Osteocyte (in vitro differentiated cells): ENCODE measurements at places on chromosomes 7 and 10.
A peak's percentile ranks its signal among the peaks of the same experiment; 100 is the strongest.

GRCh38 chr7:155458878-155459699, 1.2 kb downstream of the EN2 start:
- peak overlapping the region; percentile 38 for H3K27ac ChIP-seq
- H3K27me3 ChIP-seq, result peaks cover 44% of the 10 kb centered on the region
- DNase-seq, result no peak
- peaks cover 19% of the 10 kb centered on the region for H3K4me1 ChIP-seq
- peak overlapping the region; percentile 79 for H3K4me3 ChIP-seq
- peaks cover 2% of the 10 kb centered on the region for H3K36me3 ChIP-seq

DNA sequence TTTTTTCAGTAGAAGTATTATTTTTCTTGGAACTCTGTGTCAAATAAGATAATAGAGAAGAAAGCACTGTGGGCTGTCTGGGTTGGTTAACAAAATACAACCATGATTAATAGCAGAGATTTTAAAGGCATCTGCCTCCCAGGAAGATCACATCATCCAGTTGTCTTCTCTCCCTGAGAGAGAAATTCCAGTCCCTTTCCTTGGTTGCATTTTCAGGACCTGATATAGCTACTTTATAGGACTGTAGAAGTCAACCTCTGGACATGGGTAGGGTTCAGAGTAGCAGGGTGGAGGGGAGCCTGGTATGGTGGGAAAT, 309.9 kb upstream of the IGFBP3 start:
- no peak overlapping the region for H3K4me3 ChIP-seq
- H3K36me3 ChIP-seq, result no peaks in the 10 kb centered on the region
- H3K27me3 ChIP-seq, result no peaks in the 10 kb centered on the region
- no peak for DNase-seq

GRCh38 chr10:125146791-125147579, 13.4 kb downstream of the CTBP2 start:
- peaks cover 4% of the 10 kb centered on the region for H3K36me3 ChIP-seq
- no peak for DNase-seq
- peak overlapping the region; percentile 79 for H3K27ac ChIP-seq
- peaks cover 74% of the 10 kb centered on the region for H3K4me1 ChIP-seq

- H3K36me3 ChIP-seq, result peaks cover 4% of the 10 kb centered on the region
- no peak overlapping the region for H3K27ac ChIP-seq
- H3K4me3 ChIP-seq, result no peak overlapping the region
Observed at GRCh38 chr7:38438970-38439369, 165.5 kb upstream of the TARP start.

DNA sequence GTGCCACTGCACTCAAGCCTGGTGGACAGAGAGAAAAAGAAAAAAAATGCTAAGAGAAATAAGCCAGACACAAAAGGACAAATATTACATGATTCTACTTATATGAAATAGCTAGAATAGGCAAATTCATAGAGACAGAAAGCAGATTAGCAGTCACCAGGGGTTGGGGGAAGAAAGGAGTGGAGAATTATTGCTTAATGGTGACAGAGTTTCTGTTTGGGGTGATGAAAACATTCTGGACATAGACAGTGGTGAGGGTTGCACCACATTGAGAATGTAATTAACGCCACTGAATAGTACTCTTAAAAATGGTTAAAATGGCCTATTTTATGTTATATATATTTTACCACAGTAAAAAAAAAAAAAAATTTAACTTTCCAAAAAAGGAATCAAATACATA, 6.4 kb upstream of the NT5C2 start:
- H3K27me3 ChIP-seq, result no peaks in the 10 kb centered on the region
- no peak overlapping the region for H3K4me3 ChIP-seq
- H3K27ac ChIP-seq, result no peak overlapping the region
- no peak for DNase-seq

DNA sequence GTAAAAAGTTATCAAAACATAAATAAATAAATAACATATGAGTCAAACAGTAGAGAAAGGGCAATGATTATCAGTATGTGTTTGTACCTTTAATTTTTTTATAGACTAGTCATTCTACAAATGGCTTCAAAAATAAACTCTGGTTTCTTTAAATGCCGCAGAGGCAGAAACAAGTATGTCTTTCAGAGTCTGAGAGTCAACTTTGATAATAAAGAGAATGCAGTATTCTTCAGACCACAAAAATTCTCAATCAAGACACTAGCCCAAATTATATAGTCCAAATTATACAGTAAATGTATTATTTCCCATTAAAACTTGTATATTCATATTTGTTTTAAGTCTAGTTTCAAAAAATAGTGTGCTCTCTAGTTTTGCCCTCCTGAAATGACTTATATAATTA, 1142.3 kb downstream of the NXPH1 start:
- no peak overlapping the region for H3K4me3 ChIP-seq
- DNase-seq, result no peak
- H3K27me3 ChIP-seq, result no peaks in the 10 kb centered on the region
- no peaks in the 10 kb centered on the region for H3K4me1 ChIP-seq

DNA sequence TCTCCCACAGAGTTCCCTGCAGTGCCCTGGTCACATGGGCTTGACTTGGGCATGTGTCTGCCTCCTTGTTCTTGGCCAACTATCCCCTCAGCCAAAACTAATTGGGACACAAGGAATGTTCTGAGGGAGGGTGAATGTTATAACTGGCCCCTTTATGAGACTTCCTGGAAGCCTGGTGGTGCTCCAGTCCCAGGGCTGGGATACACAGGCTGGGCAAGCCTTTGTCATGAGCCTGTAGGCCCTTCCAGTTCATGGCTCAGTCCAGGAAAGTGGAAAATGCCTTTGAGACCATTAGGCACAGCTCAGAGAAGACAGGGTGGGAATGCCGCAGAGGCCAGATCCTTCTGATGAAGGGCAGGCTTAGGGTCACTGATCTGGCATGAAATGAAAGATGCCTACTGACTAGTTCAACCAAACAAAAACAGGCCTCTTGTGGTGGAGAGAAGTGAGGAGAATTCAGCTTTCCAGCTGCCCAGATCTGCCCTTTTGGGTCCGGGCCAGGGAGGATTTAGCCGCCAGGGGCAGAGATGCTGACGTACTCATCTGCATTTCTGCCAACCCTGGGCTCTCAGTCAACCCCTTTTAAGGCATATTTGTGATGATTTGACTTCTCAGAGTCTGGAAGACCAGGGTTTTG, 961.5 kb downstream of the KCNMA1 start:
- DNase-seq, result no peak
- H3K27me3 ChIP-seq, result peaks cover 29% of the 10 kb centered on the region
- no peak overlapping the region for H3K4me3 ChIP-seq
- peaks cover 5% of the 10 kb centered on the region for H3K4me1 ChIP-seq

GRCh38 chr10:126712681-126713080, 42.2 kb upstream of the C10orf90 start:
- no peak overlapping the region for H3K27ac ChIP-seq
- H3K4me3 ChIP-seq, result no peak overlapping the region
- H3K27me3 ChIP-seq, result no peaks in the 10 kb centered on the region
- no peak for DNase-seq
- H3K4me1 ChIP-seq, result no peaks in the 10 kb centered on the region

DNA sequence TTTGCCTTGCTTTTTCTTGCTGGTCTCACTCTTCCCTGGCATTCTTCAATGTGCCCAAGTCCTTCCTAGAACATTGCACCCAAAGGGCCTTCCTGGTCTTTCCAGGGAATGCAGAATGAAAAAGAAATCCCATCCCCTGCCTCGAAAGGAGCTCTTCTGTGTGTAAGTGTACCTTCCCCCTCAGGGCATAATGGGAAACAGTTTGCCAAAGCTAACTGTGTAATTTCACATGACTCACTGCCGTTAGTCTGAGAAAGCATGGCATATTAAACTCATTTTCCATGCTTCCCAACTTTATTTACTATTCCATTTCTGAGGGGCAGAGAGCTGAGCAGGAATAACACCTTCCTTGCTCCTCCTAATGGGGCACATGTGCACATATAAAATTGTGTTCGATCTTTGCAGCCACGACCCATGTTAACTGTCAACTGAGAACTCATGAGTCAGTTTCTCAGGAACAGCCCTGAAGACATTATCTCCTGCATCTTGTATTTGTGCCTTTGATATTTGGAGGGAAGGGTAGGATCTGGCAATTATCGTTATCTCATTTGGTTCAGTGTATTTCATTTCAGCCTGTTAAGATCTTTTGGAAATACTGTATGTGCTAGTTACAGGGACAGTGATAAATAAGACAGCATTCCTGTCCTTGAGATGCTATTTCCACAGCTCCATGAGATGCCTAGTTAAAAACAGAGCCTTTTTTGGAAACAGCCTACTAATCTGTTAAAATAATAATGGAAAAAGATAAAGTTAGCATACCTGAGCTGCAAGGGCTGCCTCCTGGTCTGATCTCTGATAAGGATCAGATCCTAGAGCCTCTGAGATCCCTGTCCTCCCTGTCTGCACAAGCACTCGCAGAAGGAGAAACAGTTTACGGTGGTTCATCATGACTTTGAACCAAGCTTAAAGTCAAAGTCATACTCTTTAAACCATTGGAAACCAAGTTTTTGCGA, 42.3 kb downstream of the IKZF1 start:
- H3K27me3 ChIP-seq, result peaks cover 10% of the 10 kb centered on the region
- no peaks in the 10 kb centered on the region for H3K36me3 ChIP-seq
- H3K4me3 ChIP-seq, result no peak overlapping the region
- peaks cover 17% of the 10 kb centered on the region for H3K4me1 ChIP-seq
- no peak overlapping the region for H3K27ac ChIP-seq
- DNase-seq, result no peak

DNA sequence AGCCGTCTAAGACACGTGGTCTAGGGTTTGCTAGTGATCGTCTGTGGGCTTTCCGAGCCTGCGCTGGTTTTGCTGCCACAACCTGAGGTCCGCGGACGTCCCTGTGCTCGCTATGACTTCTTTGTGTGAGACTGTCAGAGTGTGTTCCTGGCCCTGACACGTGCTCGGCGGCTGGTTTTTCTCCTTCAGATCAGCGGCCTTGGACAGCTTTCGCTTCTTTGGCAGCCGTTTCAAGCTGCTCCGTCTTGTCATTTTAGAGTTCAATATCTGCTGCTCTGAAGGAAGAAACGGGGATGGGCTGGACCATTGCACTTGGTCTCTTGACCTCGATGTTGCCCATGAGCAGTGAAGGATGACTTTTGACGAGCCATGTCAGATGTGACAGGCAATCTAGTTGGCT, 147.3 kb downstream of the MGMT start:
- no peak overlapping the region for H3K27ac ChIP-seq
- no peaks in the 10 kb centered on the region for H3K4me1 ChIP-seq
- no peaks in the 10 kb centered on the region for H3K36me3 ChIP-seq
- no peak overlapping the region for H3K4me3 ChIP-seq
- H3K27me3 ChIP-seq, result no peaks in the 10 kb centered on the region

GRCh38 chr10:93820434-93820833, 62.7 kb downstream of the LGI1 start:
- no peaks in the 10 kb centered on the region for H3K36me3 ChIP-seq
- no peak overlapping the region for H3K4me3 ChIP-seq

GRCh38 chr10:111297351-111297848, 220.6 kb downstream of the ADRA2A start:
- H3K36me3 ChIP-seq, result no peaks in the 10 kb centered on the region
- H3K27me3 ChIP-seq, result no peaks in the 10 kb centered on the region
- no peak overlapping the region for H3K4me3 ChIP-seq
- H3K27ac ChIP-seq, result peak overlapping the region; percentile 64
- no peak for DNase-seq
- peaks cover 11% of the 10 kb centered on the region for H3K4me1 ChIP-seq

GRCh38 chr10:14454629-14455028, 123.9 kb upstream of the FRMD4A start:
- no peaks in the 10 kb centered on the region for H3K27me3 ChIP-seq
- H3K36me3 ChIP-seq, result no peaks in the 10 kb centered on the region
- H3K27ac ChIP-seq, result no peak overlapping the region
- no peak for DNase-seq
- peaks cover 24% of the 10 kb centered on the region for H3K4me1 ChIP-seq

GRCh38 chr10:23512355-23513058, 73.6 kb downstream of the OTUD1 start:
- no peaks in the 10 kb centered on the region for H3K27me3 ChIP-seq
- no peak for DNase-seq
- no peaks in the 10 kb centered on the region for H3K36me3 ChIP-seq
- no peak overlapping the region for H3K4me3 ChIP-seq

- no peak overlapping the region for H3K27ac ChIP-seq
- peaks cover 3% of the 10 kb centered on the region for H3K36me3 ChIP-seq
- H3K27me3 ChIP-seq, result peaks cover 2% of the 10 kb centered on the region
- peaks cover 2% of the 10 kb centered on the region for H3K4me1 ChIP-seq
Observed at GRCh38 chr10:110723224-110723891, 79.2 kb downstream of the RBM20 start.

DNA sequence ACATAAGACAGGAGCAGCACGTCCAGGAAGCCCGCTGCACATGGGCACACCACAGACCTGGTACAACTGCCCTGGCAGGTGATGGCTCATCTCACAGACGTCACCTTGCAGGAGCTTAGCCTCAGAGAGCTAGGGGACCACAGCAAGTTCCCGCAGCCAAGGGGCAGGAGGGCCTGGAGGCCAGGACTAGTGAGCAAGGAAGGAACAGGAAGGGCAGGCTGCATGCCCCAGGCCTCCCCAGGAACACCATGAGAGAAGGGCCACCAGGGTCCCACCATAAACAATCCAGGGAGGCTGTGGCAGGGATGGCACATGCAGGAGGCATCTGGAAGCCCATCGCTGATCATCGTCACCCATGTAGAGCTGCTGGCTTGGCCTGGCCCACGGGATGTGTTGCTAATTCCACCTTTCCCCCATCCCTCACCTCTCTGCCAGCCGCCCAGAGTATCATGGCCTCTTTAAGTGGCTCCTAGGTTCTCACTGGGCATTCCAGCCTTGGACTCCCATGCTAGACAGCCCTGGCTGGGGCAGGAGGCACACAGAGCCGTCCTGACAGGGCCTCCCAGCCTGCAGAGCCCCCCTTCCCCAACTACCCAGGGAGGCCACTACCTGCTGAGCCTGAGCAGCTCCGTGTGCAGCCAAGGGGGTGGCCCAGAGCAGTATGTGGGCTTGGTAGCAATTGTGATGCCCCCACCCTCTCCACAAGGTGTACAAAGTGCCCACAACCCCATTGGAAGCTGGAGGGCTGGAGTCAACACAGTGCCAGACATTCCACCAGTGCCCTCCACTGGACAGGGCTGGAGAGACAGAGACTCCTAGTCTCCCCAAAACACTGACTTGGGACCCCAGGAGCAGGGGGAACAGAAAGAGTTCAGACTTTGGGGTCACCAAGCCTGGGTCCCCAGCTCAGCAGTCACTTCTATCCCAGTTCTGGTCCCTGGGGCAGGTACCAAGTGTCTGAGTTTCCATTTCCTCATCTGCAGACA, 35.5 kb downstream of the GRID1 start:
- H3K27me3 ChIP-seq, result peaks cover 15% of the 10 kb centered on the region
- DNase-seq, result no peak
- no peak overlapping the region for H3K27ac ChIP-seq
- H3K4me1 ChIP-seq, result no peaks in the 10 kb centered on the region

- no peak for DNase-seq
- no peak overlapping the region for H3K4me3 ChIP-seq
- peaks cover 4% of the 10 kb centered on the region for H3K27me3 ChIP-seq
- H3K4me1 ChIP-seq, result no peaks in the 10 kb centered on the region
Observed at GRCh38 chr7:37825038-37825437, 23.4 kb upstream of the NME8 start.

DNA sequence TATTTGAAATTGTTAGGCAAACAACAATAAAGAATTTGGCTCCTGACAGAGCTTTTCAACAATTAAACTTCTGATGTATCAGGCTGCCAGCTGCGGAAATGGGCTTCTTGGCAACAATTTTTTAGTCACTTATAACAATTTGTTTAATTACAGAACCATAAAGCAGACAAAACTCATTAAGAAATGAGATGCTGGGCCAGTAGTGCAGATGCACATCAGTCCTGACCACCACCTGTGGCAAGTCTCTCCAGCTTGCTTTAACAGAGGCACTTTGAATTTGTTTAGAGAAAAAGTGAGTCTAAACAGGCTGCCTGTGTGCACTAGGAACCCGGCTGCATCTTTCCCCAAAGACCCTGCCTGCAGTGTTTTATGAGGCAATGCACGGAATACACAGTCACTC, 1124.4 kb downstream of the NXPH1 start:
- H3K4me3 ChIP-seq, result no peak overlapping the region
- H3K27me3 ChIP-seq, result no peaks in the 10 kb centered on the region
- no peak overlapping the region for H3K27ac ChIP-seq
- DNase-seq, result no peak
